Activated T-cell treated with anti-CD3 and anti-CD28 coated beads, Interleukin-2, amount 50 U/mL, for 48 hours (primary cell): ENCODE measurements at places on chromosomes 16 and 17.

GRCh38 chr17:76623271-76624146 lies 20.0 kb downstream of the ST6GALNAC1 start:
- peak; percentile 85 for DNase-seq

DNA sequence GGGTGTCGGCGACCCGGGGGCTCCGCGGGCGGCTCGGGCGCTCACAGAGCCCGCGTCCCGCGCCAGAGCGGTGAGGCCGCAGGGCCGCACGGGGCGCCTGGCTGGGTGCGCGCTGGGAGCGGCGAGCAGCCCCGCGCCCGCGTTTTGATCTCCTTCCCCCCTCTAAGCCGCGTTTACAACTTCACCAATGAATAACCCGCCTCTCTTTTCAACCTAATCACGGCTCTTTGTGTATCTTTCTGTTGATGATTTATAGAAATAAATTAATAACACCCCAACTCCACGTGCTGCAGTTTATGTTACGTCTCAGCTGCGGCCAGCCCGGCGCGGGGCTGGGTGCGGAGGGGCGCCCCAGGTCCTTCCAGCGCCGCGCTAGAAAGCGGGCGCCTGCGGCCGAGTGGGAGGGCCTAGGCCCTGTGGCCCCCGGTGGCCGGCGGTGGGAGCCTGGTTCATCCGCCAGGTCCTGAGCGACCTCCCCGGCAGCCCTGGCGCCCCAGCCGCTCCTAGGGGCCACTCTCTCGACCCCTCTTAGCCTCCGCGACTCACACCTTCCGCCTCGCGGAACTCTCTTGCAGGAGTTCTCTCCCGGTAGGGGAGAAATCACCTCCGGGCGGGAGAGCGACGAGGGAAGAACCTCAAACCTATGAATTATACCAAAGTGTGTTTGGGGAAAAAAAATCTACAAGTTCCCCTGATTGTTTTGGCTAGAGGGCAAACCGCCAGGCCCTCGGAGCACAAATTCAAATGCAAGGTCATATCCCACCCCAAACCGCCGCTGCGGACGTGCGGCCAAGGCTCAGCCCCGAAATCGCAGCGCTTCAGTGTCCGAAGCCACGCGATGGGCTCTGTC lies 1.9 kb downstream of the HNF1B start:
- peak; percentile 29 for DNase-seq

DNA sequence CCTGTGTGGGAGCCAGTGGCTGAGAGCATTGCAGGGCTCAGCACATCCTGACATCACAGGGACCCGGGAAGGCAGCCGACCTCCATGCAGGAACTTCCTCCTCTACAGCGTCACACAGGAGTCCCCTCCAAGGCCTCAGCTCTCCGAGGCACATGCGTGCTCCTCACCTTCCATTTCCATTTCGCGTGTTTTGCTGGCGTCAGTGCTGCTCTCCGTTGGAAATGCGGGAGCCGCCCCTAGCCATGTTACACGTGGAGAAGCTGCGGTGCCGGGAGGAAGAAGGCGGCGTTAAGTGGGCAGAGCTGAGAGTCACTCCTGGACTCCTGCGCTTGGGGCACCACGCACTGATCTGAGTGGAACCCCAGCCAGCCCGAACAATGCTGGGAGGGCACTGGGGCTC lies 25.2 kb upstream of the CRISPLD2 start:
- DNase-seq, result no peak

- DNase-seq, result no peak
Measured at GRCh38 chr16:12721841-12722421, 81.8 kb downstream of the CPPED1 start.

DNA sequence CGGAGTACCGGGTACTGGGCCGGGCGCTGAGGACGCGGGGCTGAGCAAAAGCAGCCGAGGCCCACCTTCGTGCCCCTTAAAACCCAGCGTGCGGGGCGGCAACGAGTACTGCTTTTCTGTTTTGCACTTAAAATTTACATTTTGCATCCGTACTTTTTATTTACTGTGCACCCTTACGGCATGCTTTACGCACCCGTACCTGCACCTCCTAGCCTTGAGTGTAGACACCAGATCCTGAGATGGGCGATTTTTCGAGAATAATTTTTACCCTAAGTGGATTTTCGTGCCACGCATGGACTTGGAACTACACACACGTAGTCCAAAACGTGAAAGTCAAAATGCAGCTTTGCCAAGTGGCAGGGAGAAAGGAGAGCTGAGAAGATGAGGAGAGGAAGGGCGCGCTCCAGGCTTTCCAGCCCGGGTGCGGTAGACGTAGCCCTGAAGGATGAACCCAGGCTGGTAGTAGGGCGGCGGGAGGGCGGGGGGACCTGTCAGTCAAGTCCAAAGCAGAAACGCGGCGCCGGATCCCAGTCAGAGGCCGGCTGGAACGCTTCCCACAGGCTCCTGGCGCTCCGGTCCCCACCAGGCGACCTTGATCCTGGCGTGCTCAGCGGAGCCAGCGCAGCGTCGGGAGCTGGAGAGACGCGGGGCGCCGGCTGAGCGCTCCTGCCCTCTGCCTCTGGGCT lies 1.2 kb upstream of the CBLN1 start:
- DNase-seq, result no peak

- DNase-seq, result no peak
Measured at GRCh38 chr16:54123766-54124165, 162.8 kb downstream of the IRX3 start.

DNA sequence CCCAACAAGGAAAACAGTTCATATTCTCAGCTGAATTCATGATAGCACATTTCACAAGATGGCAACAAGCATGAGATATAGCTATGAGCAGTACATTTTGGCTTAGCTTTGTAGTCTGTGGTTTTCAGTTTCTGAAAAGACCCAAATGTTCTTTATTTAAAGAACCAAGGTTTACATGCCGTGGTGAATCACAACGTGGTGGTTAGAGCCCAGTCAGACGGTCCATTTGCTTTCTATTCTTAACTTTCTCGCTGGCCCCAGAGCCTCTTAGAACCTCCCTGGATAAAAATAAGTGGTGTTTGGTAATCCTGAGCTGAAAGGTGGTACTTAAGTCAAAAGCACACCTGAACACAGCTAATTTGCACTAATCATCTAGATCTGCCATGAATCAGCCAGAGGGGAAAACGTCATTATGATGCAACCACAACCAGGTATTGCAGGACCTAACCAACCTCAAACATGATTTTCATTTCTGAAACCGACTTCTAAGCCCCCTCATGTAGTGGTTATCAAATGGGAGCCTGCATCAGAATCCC lies 18.6 kb upstream of the HAPSTR1 start:
- peak; percentile 54 for DNase-seq
